ENCODE measurements at places on chromosomes 6 and 20. TPM values are rescaled to one million over a fixed set of nuclear protein-coding genes. Genes with fewer than 3 reads are reported as not detected.

DNA sequence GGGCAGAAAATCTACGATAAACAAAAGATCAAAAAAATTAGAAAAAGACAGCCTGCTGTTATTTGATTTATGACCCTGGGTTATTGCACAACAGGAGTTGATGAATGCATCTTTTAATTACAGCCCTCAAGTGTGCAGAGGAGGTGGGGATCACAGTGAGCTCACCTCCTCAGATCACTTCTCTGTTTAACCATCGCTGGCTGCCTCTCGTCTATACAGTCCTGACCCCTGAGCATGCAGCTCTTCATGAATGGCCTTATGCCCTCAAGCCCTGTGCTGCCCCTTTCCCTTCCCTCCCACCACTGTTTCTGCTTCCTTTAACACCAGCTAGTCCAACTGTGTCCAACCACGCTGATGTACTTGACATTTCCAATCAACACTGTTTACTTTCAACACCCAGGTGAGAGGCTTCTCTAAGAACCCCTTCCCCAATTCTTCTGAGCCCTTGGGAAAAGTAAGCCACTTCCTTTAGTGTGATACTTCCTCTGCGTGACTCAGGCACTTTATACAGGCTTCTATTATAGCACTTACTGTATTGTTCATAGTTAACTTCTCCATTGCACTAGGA, 60.6 kb upstream of the RIPOR2 start:
- DNase-seq = no peak

GRCh38 chr6:149317644-149318571, at the start of gene TAB2:
Gene TAB2 (plus strand): TSS chr6:149317712. CDS start chr6:149369998, 52,286 bp downstream.
- DNase-seq = peak; percentile 74

- no peak for DNase-seq
Observed at GRCh38 chr6:49764571-49765236, 20.5 kb upstream of the CRISP3 start.

DNA sequence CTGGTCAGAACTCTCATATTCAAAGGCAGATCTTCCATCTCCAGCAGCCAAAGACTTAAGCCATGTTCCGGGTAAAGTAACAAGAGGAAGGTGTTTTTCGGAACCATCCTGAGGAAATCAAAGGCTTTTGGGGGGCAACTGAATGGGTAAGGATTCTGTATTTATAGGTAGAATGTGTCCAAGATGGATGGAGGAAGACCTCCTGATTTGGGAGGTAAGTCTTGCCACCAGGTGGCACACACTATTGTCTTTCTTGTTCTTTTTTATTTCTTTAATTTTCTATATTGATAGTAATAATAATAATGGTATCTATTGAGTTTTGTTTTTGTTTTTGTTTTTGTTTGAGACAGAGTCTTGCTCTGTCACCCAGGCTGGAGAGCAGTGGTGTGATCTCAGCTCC, 53.0 kb upstream of the UBR2 start:
- DNase-seq = no peak

- DNase-seq = no peak
Observed at GRCh38 chr6:37653229-37653628, 44.5 kb downstream of the MDGA1 start.

GRCh38 chr6:93323630-93324029, 95.7 kb downstream of the EPHA7 start:
- no peak for DNase-seq

- DNase-seq = no peak
Observed at GRCh38 chr6:28330041-28330440, 5.9 kb downstream of the ZSCAN31 start.

DNA sequence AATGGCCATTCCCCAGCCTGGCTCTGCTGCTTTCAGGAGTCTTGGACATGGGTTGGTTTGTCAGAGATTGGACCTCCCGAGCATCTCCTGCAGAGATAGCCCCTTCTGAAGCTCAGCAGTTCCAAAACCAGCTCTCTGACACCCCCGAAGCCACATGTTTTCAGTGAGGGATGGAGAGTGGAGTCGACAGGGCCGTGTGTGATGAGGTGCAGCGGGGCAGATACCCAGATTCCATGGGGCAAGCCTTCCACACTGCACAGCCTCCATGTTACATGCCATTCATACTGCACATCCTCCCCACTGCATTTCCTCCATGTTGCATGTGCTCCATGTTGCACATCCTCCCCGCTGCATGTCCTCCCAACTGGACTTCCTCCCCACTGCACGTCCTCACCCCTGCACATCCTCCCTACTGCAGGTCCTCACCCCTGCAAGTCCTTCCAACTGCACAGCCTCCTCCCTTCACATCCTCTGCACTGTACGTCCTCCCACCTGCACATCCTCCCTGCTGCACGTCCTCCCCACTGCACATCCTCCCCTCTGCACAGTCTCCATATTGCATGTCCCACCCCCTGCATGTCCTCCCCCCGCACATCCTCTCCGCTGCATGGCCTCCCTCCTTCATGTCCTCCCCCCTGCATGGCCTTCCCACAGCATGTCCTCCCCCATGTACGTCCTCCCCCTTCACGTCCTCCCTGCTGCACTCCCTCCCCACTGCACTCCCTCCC, 112.2 kb downstream of the SYNDIG1 start:
- no peak for DNase-seq

DNA sequence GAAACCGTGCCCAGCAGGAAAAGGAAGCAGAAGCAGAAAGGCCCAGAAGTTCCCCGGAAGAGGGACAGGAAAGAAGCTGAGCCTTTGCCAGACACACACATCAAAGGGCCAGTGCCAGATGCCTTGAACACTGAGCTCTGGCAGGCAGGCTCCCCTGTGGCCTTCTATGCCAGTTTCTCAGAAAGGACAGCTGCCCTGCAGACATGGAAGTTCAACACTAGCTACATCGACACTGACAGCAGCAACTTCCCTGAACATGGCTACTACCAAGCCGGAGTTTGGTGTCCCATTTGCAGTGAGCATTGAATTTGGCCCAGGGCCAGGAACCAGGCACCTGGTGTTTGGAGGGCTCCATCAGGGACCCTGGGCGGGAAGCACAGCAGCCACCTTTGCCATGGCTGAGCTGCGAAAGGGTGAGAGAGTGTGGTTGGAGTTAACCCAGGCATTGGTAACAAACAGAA, 8.0 kb upstream of the RAET1E start:
- peak; percentile 54 for DNase-seq

- DNase-seq = no peak
Observed at GRCh38 chr20:24783631-24784492, 165.2 kb upstream of the CST7 start.

DNA sequence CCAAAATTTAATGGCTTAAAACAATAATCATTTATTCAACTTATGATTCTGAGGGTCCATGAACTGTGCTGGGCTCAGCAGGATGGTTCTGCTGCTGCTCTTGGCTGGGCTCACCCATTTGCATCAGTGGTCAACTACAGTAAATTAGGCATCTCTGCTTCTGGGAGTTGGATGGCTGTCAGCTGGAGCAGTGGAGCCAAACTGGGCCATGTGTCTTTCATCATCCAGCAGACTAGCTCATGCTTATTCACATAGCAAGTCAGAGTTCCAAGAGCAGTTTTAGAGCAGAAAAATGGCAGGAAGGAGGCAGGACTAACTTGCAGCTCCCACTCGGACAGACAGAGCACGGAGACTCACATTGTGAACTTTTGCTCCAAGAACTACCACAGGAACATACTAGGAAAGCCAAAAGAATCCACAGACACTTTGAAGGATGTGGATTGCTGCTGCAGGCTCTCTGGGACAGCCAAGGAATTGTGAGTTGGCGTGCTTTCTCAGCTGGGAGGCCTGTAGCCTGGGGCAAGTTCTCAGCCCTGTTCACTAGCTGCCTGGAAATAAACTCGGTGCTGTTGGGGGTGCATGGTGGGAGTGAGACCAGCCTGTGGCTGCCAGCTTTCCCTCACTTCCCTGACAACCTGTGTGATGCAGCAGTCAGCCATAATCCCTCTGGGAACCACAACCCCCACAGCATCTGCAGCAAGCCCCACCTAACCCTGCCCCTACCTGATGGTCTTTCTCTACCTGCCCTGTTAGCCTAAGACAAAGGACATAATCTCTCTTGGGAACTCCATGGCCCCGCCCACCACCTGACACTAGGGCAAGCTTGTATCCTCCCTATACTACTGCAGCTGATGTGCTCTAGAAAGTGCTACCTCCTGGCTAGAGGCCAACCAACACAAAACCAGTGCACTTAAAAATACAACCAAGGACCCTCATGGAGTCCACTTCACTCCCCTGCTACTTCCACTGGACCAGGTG, 129.0 kb downstream of the JPH2 start:
- DNase-seq = peak; percentile 42

GRCh38 chr6:54655162-54655561, 191.4 kb upstream of the FAM83B start:
- no peak for DNase-seq

GRCh38 chr6:155311086-155311485, 3.2 kb downstream of the TFB1M start:
- DNase-seq = no peak

GRCh38 chr20:50001784-50002311, 19.1 kb downstream of the SNAI1 start:
- no peak for DNase-seq

DNA sequence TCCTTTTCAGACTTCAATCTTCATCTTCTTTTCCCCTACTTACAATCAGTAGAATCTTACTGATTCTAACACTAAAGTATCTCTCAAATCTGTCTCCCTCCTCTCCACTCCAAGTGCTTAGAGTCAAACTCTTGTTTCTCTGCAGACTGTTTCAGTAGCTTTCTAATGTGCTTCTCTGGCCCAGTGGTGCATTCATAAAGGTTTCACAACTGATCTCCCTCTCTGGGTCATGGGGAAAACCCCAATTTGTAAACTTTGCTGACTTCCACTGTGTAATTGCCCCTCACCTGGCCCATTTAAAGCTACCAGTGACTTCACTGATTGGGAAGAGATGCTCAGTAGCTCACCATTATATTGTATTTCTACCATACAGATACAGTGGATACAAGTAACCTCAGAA, 183.6 kb downstream of the FAXC start:
- no peak for DNase-seq

GRCh38 chr20:48782053-48782452, 45.7 kb downstream of the PREX1 start:
- DNase-seq = no peak

DNA sequence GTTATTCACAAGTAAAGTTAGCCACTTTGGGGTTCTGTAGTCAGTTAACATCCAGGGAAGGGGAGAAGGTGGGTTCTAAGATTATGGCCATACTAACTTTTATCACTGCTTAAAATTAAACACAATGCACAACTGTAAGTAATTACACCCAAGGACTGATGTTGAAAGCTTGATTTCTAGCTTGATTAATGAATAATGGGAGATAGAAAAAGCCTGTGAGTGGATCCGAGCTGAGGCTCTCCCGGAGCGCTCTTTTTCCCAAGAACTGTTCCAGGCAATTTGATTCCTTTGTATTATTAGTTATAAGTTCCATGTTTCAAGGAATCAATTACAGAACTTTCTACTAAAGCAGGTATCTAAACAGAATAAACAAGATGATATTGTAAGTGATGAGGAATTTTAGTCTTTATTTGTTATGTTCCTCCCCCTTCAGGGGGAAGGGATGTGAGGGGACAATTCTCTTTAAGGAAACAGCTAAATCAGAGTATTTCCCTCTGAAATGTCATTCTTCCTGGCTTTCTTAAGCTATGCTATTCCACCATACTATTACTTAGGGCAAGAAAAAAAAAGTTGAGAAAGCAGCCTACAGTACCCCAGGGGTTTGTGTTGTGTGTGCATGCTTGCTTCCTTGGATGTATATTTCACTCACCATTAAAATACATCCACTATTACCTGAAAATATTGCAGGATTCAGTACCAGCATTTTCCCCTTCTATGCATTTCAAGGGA, 3.8 kb downstream of the TSHZ2 start:
- DNase-seq = no peak

GRCh38 chr20:41169791-41170351, 32.5 kb downstream of the PLCG1 start:
- DNase-seq = peak; percentile 45

DNA sequence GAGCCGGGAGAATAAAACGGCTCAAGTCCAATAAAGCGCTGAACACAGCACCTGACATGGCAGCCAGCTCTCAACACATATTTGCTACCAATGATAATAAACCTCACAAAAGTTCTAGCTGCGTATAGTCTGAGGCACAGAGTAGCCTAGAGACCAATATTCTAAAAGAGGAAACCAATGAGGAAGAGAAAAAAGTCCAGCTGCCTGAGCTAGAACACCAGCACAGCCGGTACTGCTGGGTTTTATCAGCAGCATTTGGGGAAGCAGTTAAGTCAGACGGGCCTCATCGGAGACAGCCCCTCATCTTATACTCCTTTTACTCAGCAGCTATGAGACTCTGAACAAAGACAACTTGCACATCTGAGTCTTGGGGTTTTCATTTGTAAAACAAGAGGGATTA, 2.4 kb upstream of the RTF2 start:
- no peak for DNase-seq

GRCh38 chr6:46989398-46989797, 52.7 kb downstream of the ADGRF1 start:
- DNase-seq = no peak

DNA sequence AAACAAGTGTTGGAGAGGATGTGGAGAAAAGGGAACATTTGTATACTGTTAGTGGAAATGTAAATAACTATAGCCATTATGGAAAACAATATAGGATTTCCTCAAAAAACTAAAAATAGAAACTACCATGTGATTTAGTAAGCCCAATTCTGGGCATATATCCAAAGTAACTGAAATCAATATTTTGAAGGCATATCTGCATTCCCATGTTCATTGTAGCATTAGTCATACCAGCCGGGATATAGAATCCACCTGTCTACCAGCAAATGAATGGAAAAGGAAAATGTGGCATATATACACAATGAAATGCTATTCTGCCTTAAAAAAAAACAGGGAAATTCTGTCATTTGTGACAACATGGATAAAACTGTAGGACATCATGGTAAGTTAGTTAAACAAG, 15.3 kb upstream of the C6orf58 start:
- no peak for DNase-seq

DNA sequence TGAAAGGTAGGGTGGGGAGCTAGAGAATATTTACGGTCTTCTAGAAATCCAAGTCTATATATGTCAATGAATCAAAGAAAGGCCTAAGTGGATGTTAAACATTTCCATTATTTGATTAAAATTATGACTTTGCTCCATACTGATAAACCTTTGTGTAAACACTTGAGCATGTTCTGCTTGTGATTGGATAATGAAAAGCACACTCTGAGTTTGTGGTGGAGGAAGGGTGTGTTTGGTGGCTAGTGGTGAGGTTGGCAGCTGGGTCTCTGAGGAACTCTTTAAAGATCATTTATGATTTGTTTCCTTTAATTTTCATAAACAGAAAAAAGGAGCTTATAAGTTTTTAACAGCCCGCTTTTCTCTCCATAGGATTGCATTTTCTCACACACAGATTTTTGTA, 84.7 kb downstream of the RFPL4B start:
- no peak for DNase-seq

Gene SLC22A2
- total RNA-seq = not detected

Gene PHACTR1
- 7.9 TPM for total RNA-seq

Gene DAAM2
- total RNA-seq = 61.9 TPM

Gene PPIL4
- 37.4 TPM for total RNA-seq

Gene ZFAND3
- 58.9 TPM for total RNA-seq

Gene ZNF165
- total RNA-seq = 1.2 TPM

Gene POPDC3
- 9.9 TPM for total RNA-seq

Gene SLC32A1
- not detected for total RNA-seq

Gene OR2B6
- not detected for total RNA-seq
